ENCODE measurements at places on chromosomes 11 and 22.
A peak's percentile ranks its signal among the peaks of the same experiment; 100 is the strongest.

DNA sequence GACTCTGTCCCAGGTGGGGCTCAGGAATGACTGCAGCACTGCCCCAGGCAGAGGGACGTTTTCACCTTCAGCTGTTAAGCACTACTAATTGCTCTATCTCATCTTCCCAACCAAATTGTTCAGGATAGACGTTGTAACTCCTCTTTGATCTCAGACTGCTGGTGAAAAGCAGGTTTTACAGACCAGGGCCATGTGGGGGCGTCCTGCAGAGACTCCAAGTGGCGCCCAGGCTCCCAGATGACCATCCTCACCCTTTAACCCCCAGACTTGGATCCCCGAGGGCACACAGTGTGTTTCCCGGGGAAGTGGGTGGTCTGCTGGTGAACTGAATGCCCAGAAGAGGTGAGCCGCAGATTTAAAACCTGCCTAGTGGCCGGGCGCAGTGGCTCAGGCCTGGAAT is 23.9 kb downstream of the FADD start:
- DNase-seq = no peak

DNA sequence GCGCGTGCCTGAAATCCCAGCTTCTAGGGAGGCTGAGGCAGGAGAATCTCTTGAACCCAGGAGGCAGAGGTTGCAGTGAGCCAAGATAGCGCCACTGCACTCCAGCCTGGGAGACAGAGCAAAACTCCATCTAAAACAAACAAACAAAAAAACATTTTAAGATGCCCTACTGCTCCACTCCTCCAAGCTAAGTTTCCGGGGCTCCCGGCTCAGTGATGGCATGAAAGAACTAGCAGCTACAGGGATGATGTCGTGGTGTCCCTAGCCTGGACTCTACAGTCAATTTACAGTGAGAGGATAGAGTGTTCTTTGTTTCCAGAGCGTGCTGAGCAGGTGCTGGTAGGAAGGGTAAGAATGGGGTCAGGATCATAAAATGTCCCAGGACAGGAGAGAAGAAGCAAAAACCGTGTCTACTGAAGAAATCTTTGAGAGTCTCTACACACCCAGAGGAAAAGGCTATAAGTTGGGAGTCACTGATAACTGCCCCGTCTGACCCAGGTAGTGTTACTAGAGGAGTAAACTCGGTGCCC is 1.2 kb upstream of the ZBTB3 start:
- no peak for DNase-seq

GRCh38 chr11:35267504-35267903 is 128.5 kb downstream of the CD44 start:
- no peak for DNase-seq

- no peak for DNase-seq
Observed at GRCh38 chr11:99015634-99016454, 4.9 kb upstream of the CNTN5 start.

- peak; percentile 22 for DNase-seq
Observed at GRCh38 chr11:103536335-103536722, 427.1 kb downstream of the DYNC2H1 start.

- no peak for DNase-seq
Observed at GRCh38 chr11:87454241-87454640, 416.5 kb downstream of the TMEM135 start.
